ENCODE measurements at places on chromosomes 6 and 20.

GRCh38 chr6:42106112-42107023 is 36.1 kb downstream of the C6orf132 start:
- DNase-seq: no peak

DNA sequence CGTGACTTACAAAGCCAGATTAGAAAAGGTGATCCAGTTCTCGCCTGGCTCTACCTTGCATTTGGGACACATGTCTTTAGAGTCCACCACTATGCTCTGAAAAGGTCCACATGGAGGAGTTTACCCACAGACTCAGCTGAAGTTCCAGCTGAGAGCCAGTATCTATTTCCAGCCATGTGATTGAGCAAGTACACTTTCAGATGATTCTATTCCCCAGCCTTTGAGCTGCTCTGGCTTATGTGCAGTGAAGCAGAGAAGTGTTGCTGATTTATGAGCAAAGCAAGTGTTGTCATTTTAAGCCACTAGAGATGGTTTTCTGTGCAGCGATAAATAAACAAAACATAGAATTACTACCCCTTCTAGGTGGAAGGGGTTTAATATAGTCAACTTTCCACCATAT is 520.8 kb upstream of the RNF217 start:
- no peak for DNase-seq

DNA sequence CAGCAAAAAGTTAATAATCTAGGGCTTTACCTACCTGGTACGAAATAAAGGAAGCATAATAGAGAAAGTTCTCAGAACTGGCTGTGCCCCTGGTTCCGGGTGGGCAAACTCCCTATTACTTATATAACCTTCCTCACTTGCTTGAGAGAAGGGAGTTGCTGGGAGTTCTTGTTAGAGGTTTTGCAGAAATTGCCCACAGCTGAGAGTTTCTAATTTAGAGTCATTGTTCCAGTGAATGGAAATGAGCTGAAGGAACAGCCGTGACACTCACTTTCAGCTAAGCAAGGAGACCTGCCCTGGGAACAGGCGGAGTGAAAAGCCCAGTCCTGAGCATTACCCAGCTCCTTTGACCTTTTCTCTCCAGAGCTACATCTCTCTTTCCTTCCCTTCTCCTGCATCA is 594.6 kb upstream of the FLRT3 start:
- no peak for DNase-seq

DNA sequence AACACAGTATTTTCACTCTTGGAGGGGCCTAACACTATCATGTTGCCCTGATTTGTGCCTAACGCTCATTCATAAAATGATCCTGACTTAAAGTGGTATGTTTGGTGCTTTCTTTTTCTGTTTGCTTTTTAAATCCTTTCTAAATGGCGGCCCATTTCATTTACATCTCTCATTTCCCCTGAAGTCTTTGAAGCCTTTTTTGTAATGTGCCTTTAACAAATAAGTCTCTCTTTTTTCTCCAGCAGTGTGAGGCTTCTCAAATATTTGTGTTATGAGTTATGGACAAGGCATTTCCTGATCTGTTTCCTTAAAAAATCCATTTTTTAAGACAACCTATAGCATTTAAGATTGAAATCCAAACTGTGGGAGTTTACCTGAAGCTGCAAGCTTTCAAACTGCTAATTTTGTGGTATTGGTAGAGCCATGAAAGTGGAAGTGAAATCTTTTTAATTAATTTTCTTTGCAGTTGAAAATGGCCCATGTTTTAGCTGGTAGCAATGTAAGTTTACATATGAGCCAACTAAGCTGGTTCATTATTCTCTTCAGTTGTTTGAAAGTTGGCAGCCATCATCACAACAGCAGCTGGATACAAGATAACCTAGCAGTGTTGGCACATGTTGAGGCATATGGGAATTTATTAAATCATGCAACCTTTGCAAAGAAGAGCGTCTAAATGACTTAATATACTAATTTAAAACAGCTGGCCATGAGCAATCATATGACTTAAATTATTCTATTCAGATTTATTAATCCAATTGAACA is 469.7 kb downstream of the CDKAL1 start:
- DNase-seq: no peak

DNA sequence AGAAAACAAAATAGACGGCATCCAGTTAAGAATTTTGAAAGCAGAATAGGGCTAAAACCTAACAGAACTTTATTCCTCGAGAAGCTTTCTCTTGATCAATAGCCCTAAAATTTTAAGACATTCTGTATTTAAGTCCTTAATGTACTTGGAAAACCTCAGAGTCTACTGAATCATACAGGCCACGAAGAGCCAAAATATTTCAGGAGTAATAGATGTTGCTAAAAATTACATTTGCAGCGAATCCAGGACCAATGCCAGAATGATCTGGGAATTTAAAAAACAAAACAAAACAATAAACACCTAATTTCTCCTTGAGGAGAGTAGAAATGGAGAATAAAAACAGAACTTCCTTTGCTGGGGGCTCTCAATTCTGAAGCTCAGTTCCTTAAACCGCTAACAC is 23.3 kb downstream of the ATXN1 start:
- DNase-seq: no peak

- no peak for DNase-seq
Observed at GRCh38 chr6:11343963-11344723, 111.7 kb upstream of the NEDD9 start.

- DNase-seq: no peak
Observed at GRCh38 chr6:155854787-155855186, 399.1 kb upstream of the NOX3 start.

GRCh38 chr6:9754515-9754914 is 660.4 kb downstream of the TFAP2A start:
- no peak for DNase-seq

DNA sequence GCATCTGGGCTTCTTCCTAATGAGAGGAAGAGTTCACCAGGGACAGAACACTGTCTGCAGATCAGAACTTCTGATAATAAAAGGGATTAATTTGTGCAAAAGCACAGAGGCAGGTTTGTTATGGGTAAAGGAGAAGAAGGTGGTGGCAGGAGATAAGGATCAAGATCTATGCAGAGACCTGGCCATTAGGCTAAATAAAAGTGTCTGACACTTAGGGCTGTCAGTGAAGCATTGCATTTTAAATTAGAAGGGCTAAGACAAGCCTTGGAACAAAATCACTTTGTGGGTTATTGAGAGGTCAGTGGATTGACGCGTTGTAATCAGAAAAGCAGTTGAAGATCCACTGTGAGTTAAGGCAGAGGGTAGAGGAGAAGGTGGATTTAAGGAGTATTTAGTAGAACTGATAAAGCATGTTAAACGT is 76.8 kb downstream of the MAP3K4 start:
- no peak for DNase-seq

DNA sequence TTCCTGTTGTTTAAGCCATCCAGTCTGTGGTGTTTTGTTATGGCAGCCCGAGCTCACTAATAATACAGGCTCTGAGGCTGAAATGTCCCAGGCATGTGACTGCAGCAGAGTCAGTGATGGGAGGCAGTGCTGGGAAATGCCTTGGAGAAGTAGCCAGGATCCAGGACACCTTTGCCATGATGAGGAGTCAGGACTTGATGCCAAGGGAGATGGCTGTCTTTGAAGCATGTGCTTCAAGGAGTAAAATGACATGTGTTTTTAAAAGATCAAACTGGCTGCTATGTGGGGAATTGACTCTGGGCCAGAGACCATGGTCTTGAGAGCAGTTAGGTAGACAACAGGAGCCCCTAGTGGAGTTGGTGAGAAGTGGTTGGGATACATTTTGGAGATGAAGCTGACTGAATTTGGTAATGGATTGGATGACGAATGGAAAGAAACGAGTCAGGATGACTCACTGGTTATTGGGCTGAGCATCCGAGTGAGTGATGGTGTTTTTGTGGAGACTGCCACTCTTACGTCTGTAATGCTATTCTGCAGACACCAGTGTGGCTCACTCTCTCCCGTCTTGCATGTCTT is 322.2 kb downstream of the PLCB1 start:
- no peak for DNase-seq

- DNase-seq: no peak
Observed at GRCh38 chr6:156952401-156952800, 175.2 kb downstream of the ARID1B start.

- no peak for DNase-seq
Observed at GRCh38 chr6:107703606-107704005, 120.5 kb downstream of the SCML4 start.

DNA sequence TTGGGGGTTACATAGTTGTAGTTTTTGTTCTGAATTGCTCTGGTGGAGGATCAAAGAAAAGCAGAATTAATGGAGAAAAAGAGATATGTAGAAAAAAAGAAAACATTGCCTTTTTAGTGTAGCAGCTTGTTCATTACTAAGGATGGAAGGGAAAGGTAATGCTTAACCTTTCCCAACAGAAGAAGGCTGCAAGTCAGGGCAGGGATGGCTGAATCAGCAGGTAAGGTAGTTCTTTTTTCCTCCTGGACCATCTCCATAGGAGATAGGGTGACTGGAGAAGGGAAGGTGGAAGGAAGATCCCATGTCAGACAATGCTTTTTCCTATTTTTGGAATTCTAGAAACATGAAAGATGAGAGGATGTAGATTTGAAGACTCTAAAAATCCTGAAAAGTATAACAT is 79.4 kb upstream of the SUPT3H start:
- DNase-seq: no peak

DNA sequence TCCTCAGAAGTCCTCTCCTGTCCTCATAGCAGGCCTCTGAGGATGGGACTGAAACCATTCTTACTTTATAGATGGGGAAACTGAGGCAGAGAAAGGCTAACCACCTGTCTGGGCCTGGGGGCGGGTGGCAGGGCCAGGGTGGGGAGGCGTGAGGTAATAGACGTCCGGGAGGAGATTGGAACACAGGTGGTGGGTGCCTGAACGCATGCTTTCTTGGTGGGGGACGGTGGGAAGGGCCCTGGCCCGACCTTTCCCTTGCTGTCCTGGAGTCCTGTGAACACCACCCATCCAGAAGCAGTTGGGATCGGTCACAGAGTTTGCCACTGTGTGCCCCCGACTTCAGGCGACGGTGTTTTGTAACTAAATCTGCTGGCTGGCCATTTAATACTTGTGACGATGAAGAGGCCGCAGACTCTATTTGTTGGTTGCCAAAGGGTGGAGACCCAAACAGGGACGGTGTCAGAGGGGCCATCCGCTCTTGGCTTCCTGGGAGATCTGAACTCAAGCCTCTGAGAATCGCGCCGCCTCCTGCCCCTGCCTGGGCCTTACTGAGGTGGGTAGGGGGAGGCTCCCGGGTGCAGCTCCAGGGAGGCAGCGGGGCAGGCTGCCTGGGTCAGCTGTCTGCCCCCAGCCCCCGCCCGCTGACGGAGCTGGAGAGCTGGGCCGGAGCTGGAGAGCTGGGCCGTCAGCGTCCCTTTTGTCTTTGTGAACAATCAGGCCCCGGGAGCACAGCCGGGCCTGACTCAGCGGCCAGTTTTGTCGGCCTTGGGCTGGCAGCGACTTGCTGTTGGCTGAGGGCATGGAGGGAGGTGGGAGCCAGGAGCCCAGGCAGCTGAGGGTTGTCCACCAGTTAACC is 4.1 kb downstream of the RBM38 start:
- no peak for DNase-seq

GRCh38 chr20:34242879-34243278 is 1.7 kb downstream of the ASIP start:
- DNase-seq: no peak

DNA sequence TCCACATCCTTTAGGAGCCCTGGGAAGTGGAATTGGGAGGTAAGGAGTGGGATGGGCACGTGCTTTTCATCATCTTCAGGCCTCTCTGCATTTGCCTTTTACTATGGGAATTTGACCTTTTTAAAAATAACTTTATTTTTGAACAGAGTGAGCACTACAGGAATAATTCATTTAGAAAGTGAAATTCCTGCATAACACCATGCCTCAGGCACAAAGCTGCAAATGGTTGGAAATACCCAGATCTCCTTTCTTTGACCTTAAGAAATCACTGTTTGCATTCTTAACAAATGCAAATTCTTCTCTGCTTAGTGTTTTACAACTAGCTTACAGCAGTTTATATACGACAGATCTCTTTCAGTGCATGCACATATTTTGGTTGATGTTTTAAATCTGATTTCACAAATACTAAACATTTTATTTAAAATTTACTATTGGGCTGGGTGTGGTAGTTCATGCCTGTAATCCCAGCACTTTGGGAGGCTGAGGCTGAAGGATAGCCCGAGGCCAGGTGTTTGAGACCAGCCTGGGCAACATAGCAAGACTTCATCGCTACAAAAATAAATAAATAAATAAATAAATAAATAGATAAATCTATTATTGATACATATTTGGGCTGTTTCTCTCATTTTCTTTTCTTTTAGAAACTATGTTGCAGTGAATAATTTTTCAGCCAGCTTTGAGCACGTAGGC is 24.5 kb downstream of the CST8 start:
- no peak for DNase-seq

DNA sequence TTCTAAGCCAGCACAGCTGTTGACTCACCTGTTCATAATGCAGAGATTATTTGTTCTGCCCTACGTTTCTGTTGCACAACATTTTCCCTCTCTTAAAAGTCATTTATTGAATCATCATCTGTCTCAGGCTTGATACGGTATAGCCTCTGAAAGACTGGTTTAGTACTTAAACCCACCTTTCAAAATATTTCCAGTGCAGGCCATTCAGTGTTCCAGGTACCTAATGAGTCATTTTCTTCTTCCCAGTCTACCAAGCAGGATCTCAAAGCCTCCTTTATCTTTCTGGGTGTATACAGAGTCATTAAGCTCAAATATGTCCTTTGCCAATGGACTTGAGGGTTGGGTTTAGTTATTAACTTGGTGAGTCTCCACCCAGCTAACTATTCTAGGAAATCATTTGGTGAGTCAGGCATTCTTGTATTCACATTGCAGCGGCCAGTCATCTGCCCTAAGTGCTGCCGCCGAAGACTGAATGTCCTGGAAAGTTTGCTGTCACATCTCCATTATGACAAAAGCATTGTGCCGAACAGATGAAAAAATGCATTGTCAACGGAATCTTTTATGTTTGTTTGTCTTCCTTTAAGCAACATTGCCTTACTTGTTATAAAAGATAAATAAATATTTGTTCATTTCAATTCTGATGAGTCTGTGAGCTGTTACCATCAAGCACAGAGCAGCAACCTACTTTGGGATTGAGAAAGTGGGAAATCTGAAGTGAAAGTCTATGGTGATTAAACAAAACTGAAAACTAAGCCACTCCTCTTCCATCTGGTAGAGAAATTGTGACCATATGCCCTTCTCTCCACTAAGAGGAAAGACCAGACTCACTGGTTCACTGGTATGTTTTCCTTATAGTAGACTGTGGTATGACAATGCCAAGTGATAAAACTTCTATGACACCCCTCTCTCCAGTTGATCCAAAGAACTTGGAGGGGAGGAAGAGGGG is 14.3 kb upstream of the FAM135A start:
- no peak for DNase-seq

GRCh38 chr6:311679-312220 is 19.5 kb downstream of the DUSP22 start:
- no peak for DNase-seq

DNA sequence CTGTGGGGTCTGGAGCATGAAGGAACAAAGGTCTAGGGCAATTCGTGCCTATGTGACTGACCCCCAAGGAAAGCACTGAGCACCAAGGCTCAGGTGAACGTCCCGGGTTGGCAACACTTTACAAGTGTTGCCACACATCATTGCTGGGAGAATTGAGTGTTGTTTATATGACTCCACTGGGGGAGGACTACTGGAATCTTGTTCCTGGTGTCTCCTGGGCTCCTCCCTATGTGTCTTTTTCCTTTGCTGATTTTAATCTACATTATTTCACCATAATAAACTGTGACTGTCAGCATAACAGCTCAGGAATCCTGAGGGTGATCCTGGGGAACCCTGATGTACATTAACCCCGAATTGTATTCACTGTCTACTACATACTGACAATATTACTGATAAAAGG is 207.7 kb upstream of the BMP2 start:
- no peak for DNase-seq

All from right lobe of liver (tissue), 6 donors.